Fibroblast of pulmonary artery (primary cell): ENCODE measurements at places on chromosomes 3 and 15.

DNA sequence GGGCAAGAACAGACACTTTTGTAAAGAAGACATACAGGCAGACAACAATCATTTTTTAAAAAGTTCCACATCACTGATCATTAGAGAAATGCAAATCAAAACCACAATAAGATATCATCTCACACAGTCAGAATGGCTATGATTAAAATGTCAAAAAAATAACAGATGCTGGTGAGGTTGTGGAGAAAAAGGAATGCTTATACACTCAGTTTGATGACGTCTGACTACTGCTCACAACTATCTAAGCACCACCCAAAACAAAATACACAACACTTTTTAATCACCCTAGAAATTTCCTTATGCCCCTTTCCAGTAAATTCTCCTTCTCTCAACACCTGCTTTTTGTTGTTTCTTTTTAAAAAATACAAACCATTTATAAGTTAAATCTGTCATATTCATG is 228.8 kb downstream of the ISL2 start:
- DNase-seq: no peak

DNA sequence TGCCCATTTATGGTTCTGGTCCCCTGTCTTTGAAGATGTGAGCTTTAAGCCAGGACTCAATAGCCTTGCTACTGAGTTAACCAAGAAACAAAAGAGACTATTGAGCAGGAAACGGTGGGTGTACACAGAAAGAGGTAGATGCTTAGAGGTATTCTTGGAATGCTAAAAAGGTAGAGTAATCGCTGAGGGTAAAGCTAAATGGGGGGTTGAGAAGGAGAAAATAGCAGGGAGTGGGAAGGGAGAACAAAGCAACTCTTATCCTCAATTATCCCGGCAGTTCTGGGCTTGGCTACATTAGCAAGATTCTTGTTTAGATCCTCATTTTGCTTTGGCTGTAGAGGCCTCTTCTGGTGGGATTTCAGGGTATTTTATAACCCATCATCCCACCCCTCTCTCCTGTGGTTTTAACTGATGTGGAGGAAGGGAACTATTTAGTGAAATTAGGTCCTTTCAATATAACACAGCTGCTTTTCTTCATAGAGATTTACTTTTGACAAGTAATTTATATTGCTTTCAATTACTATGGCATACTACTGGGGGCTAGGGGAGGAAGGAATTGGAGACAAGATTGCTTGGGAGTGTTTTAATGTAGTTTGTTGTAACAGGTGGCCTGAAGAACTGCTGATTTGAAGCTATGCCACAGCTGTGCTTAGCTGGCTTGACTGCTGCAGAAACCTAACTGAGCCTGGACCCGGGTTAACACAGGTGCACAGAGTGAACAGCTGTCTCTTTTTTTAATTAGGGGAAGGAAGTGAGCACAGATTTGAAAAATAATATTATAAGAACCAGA is 234.3 kb upstream of the CCDC54 start:
- no peak for DNase-seq

- no peak for DNase-seq
Observed at GRCh38 chr3:27561576-27561975, 77.4 kb upstream of the SLC4A7 start.

GRCh38 chr15:45326280-45326679 is 52.1 kb downstream of the GATM start:
- no peak for DNase-seq

DNA sequence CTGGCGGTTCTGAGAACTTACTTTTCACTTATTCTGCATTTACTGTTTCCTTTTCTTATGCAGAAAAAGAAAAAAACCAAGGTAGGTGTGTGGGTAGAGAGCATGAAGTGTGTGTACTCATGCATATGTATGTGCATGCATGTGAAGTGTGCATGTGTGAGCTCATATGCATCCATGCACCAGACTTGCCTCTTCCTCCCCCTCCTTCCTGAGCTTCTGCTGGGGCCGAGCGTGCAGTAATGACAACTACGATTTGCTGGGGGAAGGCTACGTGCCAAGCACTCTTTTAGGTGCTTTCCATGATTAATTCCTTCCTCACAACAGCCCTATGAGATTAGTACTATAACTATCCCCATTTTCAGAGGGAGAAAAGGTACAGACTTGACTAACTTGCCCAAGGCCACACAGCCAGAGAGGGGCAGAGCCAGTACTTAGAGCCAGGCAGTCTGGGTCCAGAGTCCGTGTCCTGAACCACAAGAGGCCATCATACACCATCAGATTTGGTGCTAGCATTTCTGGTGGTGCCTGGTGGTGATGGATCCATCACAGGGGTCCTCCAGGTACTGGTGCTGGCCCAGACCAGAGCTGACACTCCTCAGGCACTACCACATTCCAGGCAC is 46.7 kb downstream of the CAPN3 start:
- DNase-seq: no peak

- no peak for DNase-seq
Observed at GRCh38 chr3:184765047-184765729, 46.8 kb upstream of the VPS8 start.
